CD4-positive, alpha-beta T cell treated with Interleukin-17A for 4 hours (primary cell): ENCODE measurements at places on chromosomes 6 and 20.

DNA sequence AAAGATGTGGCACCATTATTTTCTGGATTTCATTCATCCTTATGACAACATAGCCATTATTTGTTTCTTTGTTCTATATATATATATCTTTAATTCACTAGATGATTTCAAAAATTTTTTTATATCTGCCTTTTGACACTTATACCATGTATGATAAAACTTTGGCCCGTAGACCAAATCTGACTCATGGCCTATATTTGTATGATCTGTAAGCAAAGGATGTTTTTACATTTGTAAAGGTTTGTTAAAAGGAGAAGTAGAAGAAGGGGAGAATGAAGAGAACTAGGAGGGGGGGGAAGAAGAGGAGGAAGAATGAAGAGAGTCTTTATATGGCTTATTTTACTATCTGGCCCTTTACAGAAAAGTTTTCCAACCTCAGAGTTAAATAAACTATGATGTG is 279.7 kb downstream of the LAMA2 start:
- DNase-seq: no peak

- DNase-seq: no peak
Measured at GRCh38 chr20:52124821-52125220, 66.8 kb downstream of the ZFP64 start.

DNA sequence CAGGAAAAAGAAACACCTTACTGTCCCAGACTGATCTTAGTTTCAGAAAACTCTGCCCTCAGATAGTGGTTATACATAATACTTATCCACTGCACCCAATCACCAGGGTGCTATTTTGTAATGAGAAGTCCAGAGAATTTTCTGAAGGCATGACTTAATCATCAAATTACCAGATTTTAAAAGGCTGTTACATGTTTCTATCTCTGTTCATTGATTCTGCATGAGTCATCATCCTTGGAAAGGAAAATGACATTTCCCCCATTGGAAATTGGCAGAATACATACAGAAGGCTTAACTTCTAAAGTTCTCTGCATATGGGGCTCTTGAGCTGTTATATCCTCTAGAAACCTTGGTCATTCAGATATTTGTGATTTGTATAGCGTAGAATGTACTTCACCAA is 587.9 kb upstream of the FLRT3 start:
- DNase-seq: no peak

GRCh38 chr6:2733736-2734480 is 16.8 kb downstream of the MYLK4 start:
- DNase-seq: no peak

DNA sequence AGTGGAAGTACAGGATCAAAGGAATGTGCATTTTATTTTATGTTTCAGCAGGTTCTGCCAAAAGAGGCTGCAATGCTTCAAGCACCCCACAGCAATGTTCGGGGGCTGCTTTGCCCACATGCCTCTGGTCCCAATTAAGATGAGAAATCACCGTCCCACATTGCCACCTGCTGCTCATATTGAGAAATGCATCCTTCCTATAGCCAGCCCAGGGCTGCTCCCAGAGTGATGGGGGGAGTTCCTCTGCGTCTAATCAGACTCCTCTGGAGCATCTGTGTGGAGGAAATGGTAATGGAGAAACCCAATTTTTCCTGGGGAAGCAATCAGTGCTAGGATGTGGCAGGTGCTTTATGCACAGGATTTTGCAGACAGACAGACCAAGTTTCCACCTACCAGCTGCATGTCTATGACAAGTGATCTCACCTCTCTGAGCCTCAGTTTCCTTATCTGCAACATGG is 33.7 kb downstream of the PTGIS start:
- DNase-seq: peak; percentile 55

GRCh38 chr6:130105996-130106704 is 87.8 kb downstream of the L3MBTL3 start:
- no peak for DNase-seq

GRCh38 chr6:119902681-119903080 is 553.1 kb upstream of the MAN1A1 start:
- no peak for DNase-seq

DNA sequence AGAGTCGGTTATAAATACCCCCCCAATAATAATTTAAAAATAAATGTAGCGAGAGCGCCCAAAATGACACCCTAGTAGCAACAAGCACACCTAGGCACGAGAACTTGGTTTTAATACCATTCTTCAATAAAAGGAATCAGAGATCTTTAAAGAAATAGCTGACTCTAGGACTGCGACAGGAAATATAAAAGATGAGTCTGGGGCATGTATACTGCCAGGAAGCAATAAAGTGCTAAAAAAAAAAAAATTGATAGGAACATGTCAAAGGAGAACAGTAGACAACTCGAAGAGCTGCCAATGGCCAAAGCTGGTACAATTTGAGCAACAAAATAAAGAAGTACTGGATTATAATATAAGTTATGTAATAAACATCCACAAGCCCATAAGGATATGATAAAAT is 2.2 kb downstream of the PNISR start:
- DNase-seq: no peak

DNA sequence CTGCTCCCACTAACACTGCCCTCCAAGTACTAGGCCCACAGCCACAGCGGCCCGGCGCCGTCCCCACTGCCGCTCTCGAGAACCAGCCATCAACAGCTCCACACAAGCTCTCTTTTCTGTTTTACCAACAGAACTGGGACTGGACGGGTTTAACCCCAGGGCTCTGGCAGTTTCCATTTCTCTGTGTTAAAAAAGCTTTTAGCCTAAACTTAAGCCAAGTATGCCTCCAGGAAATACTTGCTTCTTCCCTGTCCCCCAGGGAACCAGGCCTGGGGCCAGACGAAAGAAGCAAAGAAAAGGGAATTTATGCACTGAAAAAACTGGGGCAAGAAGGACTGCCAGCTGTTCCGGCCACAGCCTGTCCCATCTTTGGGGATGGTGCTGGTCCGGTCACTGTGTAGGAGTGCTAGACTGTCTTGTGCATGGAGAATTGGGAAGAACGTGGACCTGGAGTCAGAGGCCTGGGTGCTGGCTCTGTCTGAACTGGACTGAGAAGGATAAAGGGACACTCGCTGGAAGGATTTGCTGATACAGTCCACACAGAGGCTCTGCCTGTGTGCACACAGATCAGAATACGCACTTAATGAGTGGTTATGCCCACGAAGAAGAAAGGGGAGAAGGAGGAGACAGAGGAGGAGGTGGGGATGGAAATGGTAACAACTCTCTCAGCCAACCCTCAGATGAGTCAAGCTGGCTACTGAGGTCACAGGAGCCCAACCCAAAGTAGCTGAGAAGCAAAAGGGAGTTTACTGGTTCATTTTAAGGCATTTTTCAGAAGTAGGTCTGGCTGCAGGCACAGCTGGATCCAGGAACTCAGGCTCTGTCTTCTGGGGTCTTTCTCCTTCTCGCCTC is 254.4 kb upstream of the PMEPA1 start:
- DNase-seq: no peak

GRCh38 chr20:9490161-9490560 is 24.2 kb upstream of the LAMP5 start:
- DNase-seq: no peak

GRCh38 chr6:105844275-105844883 is 241.8 kb upstream of the PRDM1 start:
- no peak for DNase-seq

GRCh38 chr20:58402305-58402704 is 13.3 kb downstream of the VAPB start:
- no peak for DNase-seq

DNA sequence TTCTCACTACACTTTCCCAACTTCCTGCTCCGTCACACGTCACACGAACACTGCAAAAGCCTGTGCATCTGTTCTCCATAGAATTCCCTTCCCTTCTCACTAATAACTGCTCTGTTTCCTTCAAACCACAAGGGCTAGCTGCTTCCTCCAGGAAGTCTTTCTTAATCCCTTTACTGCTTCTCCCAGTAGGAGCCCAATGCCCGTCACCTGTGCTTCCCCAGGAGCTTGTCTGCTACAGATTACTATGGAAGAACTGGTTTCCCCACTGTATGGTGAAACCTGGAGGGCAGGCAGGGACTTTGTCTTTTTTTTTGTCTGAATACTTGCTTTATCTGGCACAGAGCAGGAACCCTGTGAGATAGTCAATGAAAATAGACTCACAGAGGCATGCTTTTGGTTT is 444.7 kb upstream of the MAP3K7 start:
- DNase-seq: no peak

- DNase-seq: peak; percentile 72
Measured at GRCh38 chr6:36984581-36985416, 1.2 kb downstream of the MTCH1 start.

GRCh38 chr6:5234874-5235273 is 25.9 kb downstream of the LYRM4 start:
- DNase-seq: no peak

DNA sequence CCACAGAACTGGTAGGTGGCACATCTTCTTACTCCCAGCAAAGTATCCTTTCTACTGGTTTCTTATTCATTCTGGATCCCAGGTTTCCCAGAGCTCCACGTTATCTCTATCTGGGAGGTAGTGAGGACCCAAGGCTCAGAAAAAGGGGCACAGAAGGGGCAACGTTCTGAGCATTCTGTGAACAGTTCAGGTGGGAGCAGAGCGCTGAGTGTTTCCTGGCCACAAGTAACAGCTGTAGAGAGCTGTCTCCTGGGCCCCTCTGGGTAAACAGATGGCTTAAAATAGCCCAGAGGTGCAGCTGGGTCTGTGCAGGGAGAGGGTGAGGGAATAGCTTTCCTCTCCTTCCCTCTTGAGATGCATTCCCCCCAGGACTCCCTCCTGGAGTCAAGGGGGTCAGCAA is 2.1 kb downstream of the APOBEC2 start:
- DNase-seq: no peak

DNA sequence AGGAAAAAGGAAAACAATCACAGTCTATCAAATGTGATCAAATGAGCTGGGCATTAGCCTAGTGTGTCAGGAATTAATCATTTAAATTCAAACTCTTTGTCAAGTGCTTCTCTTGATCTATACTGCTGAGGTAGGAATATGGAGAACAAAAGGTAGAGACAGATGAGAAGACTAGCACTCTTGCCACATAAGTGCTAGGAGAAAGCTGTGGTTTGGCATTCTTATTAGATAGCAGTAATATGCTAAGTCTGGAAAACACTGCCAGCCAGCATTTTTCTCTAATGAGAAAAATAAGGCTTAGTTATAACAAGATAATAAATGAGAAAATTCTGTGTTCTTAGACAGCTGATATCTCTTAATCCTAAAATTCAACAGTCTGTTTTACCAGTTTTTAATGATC is 38.9 kb downstream of the ORC3 start:
- DNase-seq: no peak

- DNase-seq: no peak
Measured at GRCh38 chr20:59589086-59589684, 15.2 kb upstream of the PHACTR3 start.

DNA sequence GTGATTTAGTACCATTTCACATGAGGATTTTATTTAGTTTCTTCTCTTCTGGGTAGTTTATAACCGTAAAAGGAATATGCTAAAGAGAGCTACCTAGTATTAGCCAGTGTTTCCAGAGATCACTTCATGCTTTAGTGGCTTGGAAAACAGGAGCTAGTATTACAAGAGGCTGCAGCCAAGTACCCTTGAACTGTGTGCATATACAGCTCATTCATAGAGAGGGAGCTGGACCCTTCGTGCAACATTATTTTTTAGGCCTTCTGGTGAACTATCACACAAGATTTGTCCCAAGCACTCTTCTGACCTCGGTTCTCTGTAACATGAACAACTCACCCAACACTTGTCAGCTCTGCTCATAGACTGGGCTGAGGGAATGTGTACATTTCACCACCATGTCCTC is 74.9 kb upstream of the RIN2 start:
- no peak for DNase-seq

GRCh38 chr6:9420316-9421015 is 985.1 kb upstream of the SLC35B3 start:
- DNase-seq: no peak

- DNase-seq: no peak
Measured at GRCh38 chr6:90328004-90328403, 31.4 kb upstream of the BACH2 start.

DNA sequence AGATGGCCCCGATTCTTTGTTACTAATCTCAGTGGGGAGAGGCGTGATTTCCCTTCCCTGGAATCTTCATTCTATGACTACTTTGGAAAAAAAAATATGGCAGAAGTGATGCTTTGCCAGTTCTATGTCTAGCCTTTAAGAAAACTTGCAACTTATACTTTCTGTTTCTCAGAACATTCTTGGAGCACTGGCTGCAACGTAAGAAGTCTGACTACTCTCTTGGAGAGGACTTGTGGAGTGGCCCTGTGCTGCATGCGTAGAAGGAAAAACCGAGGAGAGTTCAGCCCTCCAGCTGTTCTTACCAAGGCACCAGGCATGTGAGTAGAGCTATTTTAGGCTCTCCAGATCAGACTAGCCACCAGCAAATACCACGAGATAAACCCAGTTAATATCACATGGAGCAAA is 77.6 kb upstream of the STXBP5 start:
- DNase-seq: no peak

GRCh38 chr20:36819659-36820058 is 46.1 kb upstream of the DSN1 start:
- DNase-seq: no peak

- no peak for DNase-seq
Measured at GRCh38 chr20:35151736-35152135, 4.6 kb upstream of the EDEM2 start.

GRCh38 chr6:124400261-124400999 is 561.8 kb upstream of the RNF217 start:
- no peak for DNase-seq

GRCh38 chr6:54891536-54891935 is 45.0 kb downstream of the FAM83B start:
- DNase-seq: no peak

DNA sequence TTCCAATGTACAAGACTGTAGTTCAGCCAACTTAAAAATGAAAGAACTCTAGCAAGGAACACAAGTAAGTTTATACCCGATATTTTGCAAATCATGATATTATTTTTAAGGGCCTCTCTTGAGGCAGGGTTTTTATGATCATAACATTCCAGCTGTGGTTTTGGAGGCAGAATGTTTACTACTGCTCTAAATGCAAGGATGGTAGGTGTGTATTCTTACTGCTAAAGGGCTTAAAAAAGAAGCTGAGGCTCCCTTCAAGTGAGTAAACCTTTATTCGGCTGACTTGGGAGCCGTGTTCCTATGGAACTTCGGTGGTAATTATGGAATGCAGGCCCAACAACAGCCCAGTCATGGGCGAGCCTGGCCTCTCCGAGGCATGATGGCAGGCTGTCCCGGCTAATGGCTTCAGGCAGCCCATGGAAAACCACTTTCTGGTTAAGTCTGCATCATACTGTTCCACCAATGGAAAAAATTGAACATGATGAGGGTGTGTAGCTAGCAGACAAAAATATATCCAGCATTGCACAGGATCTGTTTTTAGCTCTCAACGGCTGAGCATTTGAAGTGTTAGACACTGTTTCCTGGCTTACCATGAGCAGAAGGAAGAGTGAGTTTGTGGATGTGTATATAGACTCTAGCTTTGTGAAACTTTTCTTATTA is 111.5 kb downstream of the TIAM2 start:
- DNase-seq: no peak

- DNase-seq: no peak
Measured at GRCh38 chr6:3119040-3119723, 671 bp downstream of the BPHL start.

DNA sequence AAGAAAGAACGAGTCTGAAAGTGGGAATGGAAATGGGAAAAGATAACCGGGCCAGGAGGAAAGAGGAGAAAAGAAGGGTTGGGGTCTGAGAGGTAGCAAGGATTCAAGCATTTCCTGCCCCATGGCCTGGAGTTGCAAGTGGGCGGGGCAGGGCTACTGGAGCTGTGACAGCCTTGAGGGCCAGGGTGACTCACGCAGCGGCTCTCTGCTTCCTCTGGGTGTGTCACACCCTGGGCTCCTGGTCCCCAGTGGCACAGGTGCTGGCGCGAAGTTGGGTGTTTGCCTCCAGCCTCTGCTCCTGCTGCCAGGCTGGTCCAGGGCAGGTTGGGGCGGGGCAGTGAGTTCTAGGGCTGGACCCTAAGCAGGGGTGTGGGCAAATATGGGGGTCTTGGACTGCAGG is 3.3 kb upstream of the ULBP3 start:
- peak; percentile 63 for DNase-seq
